ENCODE measurements at places on chromosomes 7 and 10.

DNA sequence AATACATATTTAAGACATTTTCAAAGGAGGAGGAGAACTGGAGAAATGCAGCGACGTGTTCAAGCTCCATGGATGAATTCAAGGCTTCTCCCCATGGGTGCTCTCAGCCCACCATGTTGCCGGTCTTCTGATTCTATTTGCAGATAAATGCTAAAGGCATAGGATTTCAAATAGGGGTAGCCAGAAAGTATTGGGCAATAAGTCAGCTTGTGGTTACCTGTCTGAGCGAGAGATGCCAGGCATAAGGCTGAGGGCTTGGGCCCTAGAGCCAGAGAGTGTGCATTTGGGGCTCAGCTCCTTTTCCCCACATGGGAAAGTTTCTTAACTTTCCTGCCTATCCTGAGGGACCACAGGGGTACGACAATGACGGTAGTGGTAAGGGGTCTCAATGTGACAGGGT is 180.0 kb downstream of the PARD3 start:
- no peak for DNase-seq

DNA sequence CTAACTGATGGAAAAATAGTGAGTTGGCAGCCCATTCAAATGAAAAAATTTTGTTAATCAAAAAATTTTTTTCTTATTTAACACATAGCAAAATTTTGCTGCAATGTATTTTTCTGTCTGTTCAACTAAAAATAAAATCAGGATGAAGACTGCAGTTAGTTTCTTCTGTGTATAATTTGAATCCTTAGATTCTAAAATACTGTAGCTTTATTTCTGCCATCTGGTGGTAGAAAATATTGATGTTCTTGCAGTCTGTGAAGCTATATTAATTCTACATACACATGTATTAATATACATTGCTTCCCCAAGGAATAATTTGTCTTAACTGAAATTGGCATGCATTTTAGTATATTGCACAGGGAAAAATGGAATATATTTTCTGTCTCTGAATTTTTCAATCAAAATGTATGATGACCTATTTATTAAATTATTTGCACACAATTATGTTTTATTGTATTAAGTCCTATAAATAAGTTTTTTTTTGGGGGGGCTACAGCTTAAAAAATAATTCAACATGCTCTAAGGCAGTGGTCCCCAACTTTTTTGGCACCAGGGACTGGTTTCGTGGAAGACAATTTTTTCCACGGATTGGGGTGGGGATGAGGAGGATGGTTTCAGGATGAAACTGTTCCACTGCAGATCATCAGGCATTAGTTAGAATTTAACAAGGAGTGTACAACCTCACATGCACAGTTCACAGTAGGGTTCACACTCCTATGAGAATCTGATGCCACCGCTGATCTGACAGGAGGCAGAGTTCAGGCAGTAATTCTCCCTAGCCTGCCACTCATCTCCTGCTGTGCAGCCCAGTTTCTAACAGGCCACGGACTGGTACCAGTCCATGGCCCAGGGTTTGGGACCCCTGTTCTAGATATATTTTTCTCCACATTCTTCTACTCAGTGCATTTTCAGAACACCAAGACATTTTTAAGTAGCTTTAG is 119.4 kb downstream of the GNAT3 start:
- DNase-seq = no peak

GRCh38 chr7:8260871-8261694 is 884 bp downstream of the ICA1 start:
- DNase-seq = no peak

- no peak for DNase-seq
Measured at GRCh38 chr10:17227367-17228090, 512 bp upstream of the VIM start.

DNA sequence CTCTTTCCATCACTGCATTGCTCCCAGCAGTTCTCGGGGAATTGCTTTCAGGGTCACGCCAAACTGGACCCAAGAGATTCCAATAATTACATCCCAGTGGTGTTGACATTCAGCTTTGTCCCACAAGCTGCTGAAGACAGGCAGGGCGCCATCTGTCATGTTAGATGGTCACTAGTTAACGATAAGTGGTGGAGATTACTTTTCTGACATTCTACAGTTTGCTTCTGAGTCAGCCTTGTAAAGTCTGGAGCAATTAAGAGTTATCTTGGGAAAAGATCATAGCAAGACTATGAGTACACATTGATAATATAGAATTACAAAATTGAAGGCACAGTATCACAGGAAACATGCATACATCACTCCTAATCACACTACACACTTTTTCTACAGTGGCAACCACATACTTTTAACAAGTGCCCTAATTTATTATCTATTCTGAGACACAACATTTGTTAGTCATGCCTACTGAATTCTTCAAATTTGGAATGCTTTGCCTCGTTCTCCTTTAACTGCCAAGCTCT is 41.9 kb downstream of the SEMA3C start:
- no peak for DNase-seq

GRCh38 chr10:4533621-4534020 is 292.4 kb upstream of the AKR1E2 start:
- DNase-seq = no peak

- no peak for DNase-seq
Measured at GRCh38 chr7:83271212-83272099, 108.8 kb upstream of the PCLO start.

DNA sequence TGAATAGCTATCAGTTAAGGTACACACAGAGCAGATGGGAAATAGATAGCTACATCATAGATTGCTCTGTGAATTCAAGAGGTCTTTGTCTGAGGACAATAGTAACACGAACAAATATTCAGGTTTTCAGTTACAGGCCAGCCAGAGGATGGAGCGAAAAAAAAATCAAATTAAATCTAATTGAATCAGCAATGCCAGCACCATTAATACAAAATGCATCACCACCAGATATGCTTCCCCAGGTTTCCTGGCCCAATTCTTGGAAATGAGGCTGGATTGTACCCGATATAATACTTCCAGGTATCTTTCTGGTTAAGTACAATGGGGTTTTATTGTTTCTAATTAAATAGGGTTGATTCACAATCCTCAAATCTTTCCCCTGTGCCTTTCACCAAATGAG is 975.8 kb upstream of the AUTS2 start:
- DNase-seq = no peak

Data from esophagus squamous epithelium (tissue), 5 donors.